H1 (cell line): ENCODE measurements at places on chromosomes 2 and 18. TPM values are rescaled to one million over a fixed set of nuclear protein-coding genes. Genes with fewer than 3 reads are reported as not detected.

Gene NFE2L2
- total RNA-seq: 32.3 and 33.2 TPM in 2 replicates

Gene TGFA
- total RNA-seq: 2.8 and 3.7 TPM in 2 replicates

DNA sequence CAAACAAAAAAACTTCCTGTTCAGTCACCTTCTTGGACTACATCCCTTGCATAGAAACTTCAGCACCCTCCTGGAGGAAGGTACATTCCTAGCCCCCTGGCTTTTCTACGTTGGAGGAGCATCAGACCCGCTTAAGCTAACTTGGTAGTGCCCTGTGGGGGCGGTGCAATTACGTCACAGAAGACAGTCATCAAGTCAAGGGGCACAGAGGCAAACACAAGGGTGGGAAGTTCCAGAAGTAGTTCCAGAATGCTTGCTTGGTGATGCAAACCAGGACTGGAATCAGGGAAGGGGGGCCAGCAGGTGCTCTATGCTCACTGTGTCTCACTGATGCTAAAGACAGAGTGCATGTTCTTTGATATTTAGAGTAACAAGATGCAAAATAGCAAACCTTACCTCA is 15.2 kb upstream of the AGFG1 start:
- H3K27me3 ChIP-seq: no peaks in the 10 kb centered on the region
- H3K27ac ChIP-seq: no peak overlapping the region
- H3K4me3 ChIP-seq: no peak overlapping the region

DNA sequence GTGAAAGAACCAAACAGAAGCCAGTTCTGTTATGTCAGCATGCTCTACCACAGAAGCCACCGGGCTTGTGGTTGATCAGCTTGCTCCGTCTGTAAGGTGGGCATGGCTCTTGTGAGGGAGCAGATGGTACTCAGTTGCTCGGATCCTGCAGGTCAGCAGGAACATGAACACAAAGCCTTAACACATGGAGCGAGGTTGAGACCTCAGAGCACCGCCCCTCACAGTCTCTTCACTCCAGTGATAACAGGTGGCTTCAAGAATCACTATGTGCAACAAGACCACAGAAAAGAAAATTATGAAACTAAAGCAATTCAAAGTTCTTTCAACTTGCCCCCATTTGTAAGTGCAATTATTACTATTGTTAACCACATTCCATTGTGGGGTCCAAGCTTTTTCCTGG is 72.1 kb downstream of the OSBPL6 start:
- H3K4me3 ChIP-seq: no peak overlapping the region
- DNase-seq: no peak
- H3K4me1 ChIP-seq: no peaks in the 10 kb centered on the region; the same call in 1 of the 2 replicates
- no peaks in the 10 kb centered on the region for H3K27me3 ChIP-seq

DNA sequence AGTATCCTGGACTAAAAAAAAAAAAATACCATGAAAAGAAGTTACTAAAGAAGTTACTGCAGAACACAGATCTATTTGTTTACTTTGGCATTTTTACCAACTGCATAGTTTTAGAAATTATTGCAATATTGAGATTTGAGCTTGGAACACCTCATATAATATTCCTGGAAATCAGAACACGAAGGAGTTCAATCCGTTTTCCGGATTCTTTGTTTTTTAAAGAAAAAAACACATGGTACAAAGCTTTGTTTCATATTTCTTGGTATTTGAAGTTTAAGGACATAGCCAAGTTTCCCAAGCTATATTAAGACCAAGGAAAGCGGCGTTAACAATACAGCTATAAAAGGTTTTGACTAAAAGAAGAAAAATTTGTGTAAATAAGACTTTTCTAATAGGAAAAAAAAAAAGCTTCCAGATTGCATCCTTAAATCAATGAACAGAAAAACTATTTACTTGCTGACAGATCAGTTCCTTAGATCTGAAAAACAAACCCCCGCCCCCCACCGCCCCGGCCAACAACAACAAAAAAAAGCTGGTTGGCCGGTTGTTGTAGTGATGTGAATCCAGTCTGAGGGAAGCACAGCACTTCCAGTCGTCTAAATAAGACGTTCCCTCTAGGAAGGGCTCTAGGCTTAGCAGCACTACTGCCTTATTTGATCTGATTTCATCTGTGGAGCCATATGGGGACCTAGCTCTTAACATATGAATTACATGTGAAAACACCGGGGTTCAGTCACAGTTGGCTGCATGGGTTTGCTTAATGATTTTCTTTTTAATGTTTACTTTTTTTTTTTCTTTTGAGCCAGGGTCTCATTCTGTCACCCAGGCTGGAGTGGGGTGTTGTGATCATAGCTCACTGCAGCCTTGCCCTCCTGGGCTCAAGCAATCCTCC is 2.5 kb upstream of the RHOB start:
- no peak for DNase-seq
- no peaks in the 10 kb centered on the region for H3K36me3 ChIP-seq
- peaks cover 10% of the 10 kb centered on the region for H3K4me1 ChIP-seq
- H3K27me3 ChIP-seq: peaks cover 27% of the 10 kb centered on the region

Gene TSHZ1
- 0.25 and 0.32 TPM in 2 replicates for total RNA-seq

DNA sequence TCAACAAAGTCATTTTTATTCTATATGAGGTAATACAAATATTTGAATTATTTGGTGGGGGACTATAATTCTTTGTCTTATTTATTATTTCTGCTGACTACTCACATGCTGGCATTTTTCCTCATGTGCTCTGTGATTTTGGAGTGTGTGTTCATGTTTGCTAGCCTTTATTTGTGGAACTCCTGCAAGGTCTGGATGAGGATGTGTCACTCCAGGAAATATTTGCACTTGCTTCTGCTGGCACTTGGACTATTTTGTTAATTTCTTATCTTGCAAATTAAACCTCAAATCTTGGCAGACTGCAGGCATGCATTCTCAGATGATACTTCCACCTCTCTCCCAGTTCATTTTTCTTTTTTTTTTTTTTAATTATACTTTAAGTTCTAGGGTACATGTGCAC is 34.1 kb downstream of the POLI start:
- no peaks in the 10 kb centered on the region for H3K4me1 ChIP-seq
- no peak overlapping the region for H3K27ac ChIP-seq
- no peaks in the 10 kb centered on the region for H3K36me3 ChIP-seq
- H3K4me3 ChIP-seq: no peak overlapping the region
- DNase-seq: no peak

Gene SKA1
- 18.9 and 22.9 TPM in 2 replicates for total RNA-seq

- no peaks in the 10 kb centered on the region for H3K27me3 ChIP-seq
- H3K4me1 ChIP-seq: no peaks in the 10 kb centered on the region; the same call in 1 of the 2 replicates
- H3K4me3 ChIP-seq: no peak overlapping the region
- no peak for DNase-seq
- H3K36me3 ChIP-seq: no peaks in the 10 kb centered on the region
Observed at GRCh38 chr2:211514049-211514448, 957.6 kb downstream of the CPS1 start.

GRCh38 chr18:62128157-62128556 is 58.7 kb downstream of the PIGN start:
- no peaks in the 10 kb centered on the region for H3K4me1 ChIP-seq
- DNase-seq: no peak
- no peak overlapping the region for H3K27ac ChIP-seq
- no peak overlapping the region for H3K4me3 ChIP-seq
- no peaks in the 10 kb centered on the region for H3K36me3 ChIP-seq

DNA sequence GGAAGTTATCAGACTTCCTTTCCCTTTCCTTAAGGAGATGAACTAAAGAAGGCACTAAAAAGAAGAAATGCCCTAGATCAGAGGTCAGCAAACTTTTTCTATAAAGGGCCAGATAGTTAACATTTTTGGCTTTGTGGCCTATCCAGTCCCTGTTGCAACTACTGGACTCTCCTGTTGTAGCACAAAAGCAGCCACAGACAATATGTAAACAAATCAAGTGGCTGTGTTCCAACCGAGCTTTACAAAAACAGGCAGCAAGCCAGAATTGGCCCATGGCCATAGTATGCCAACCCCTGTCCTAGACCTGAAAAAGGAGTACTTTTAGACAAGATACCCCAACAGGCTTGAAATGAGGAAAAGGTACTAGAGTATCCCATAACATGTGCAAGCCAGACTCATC is 10.9 kb downstream of the NHEJ1 start:
- H3K4me1 ChIP-seq: no peaks in the 10 kb centered on the region
- no peak overlapping the region for H3K27ac ChIP-seq
- no peaks in the 10 kb centered on the region for H3K27me3 ChIP-seq
- DNase-seq: no peak

DNA sequence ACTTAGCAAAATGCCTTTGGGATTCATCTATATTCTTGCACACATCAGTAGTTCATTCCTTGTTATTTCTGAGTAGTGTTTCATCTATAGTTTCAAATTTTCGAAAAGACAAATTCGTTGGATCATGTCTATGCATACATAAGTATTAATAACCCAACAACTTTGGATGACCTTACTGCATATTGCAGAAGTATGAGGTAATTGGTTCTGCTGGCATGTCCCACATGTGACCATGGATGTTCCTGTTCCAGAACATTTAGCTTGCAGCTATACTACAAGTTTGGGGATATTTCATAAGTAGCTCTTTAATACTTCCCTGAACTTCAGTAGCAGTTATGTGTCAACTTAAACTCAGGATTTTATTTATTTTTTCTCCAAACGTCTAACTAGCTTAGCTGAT is 44.9 kb downstream of the APLF start:
- DNase-seq: no peak
- H3K36me3 ChIP-seq: no peaks in the 10 kb centered on the region
- no peak overlapping the region for H3K27ac ChIP-seq
- no peaks in the 10 kb centered on the region for H3K4me1 ChIP-seq
- H3K27me3 ChIP-seq: no peaks in the 10 kb centered on the region

- no peaks in the 10 kb centered on the region for H3K36me3 ChIP-seq
- H3K4me3 ChIP-seq: no peak overlapping the region
Observed at GRCh38 chr18:22432657-22433137, 15.0 kb upstream of the CTAGE1 start.

DNA sequence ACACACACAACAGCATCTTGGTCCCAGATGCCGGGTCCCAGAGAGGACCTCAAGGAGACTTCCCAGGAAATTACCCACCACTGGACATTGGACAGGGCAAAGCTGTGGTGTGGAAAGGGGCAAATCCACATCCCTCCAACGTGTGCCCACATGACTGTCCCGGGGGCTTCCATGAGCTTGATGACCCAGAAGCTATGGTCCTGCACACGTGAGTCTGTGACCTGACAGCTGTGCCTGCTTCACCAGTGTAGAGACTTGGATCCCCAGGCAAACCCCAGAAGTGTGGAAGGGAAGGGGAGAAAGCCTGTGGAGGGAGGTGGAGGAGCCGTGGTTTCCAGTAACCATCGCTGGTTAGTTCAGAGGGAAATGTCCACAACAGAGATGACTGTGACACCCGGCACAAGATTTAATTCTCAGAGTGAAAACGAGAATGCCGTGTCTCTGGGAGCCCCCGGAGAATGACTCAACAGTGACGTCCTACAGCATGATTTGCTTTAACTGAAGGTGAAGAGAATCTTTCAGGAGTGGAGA is 19.1 kb upstream of the GPR55 start:
- no peak for DNase-seq
- H3K4me1 ChIP-seq: no peaks in the 10 kb centered on the region
- H3K27ac ChIP-seq: no peak overlapping the region
- H3K27me3 ChIP-seq: no peaks in the 10 kb centered on the region

GRCh38 chr2:101197215-101197745 is 46.1 kb upstream of the TBC1D8 start:
- no peak for DNase-seq
- H3K4me3 ChIP-seq: no peak overlapping the region
- no peaks in the 10 kb centered on the region for H3K27me3 ChIP-seq
- no peaks in the 10 kb centered on the region for H3K36me3 ChIP-seq
- no peaks in the 10 kb centered on the region for H3K4me1 ChIP-seq

Gene POTEI
- total RNA-seq: 0.19 and 0.20 TPM in 2 replicates

Gene TLX2
- total RNA-seq: 0.15 and 0.17 TPM in 2 replicates

- DNase-seq: no peak
- H3K36me3 ChIP-seq: no peaks in the 10 kb centered on the region
- H3K4me3 ChIP-seq: no peak overlapping the region
- no peaks in the 10 kb centered on the region for H3K4me1 ChIP-seq
Observed at GRCh38 chr2:165295643-165296042, 56.4 kb downstream of the SCN2A start.

DNA sequence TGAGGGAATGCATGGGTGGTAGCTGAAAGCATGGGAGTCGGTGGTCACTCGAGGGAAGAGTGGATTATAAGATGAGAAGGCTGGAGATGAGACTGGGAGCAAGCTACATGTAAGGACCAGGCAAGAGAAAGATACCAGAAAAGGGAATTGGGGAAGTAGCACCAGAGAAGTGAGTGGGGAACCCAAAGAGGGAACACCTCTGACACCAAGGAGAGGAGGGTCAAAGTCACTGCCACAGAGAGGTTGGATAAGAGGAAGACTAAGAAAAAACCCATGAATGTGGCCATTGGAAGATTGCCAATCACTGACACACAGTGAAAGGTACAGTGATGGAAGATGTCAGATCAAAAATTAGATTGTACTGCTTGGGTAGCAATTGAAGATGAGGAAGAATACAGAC is 473.9 kb downstream of the BCL11A start:
- no peaks in the 10 kb centered on the region for H3K4me1 ChIP-seq
- H3K27me3 ChIP-seq: no peaks in the 10 kb centered on the region
- no peaks in the 10 kb centered on the region for H3K36me3 ChIP-seq

Gene SCG2
- 0.77 and 1.0 TPM in 2 replicates for total RNA-seq

Gene CDKL4
- total RNA-seq: 0.29 TPM in 1 of 2 replicates, not detected in the other

Gene MYO7B
- not detected in 2 replicates for total RNA-seq

DNA sequence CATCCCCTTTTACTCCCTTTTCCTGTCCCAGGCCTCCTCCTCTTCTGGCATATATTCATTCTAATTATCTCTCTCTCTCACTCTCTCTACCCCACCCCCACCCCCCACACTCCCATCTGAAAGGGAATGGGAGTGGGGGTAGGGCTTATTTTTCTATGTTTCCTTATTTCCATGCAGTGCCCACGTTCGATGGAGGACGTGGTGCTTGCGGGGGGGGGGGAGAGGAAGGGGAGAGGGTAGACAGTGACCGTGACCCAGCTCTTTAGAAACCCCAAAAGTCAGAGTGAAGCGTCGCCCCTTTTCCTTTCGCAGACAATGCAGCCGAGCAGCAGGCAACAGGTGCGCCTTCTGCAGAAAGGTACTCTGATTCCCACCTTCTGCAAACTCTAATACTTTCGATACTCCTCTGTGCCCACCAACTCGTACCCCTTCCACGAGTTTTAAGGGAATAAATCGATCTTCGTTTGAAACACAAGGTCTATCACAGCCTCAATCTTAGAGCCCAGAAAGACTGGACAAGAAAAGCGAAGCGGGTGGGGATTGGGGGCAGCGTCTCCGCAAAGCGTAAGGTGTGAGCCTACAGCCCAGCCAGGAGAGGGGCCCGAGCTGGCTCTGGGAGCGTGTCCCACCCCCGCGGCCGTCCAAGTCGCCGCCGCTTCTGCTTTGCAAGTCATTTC is 891 bp upstream of the NR4A2 start:
- H3K4me1 ChIP-seq: no peaks in the 10 kb centered on the region
- peak overlapping the region; percentile 72 for H3K4me3 ChIP-seq
- H3K27me3 ChIP-seq: peaks cover 53% of the 10 kb centered on the region
- H3K27ac ChIP-seq: no peak overlapping the region
- no peaks in the 10 kb centered on the region for H3K36me3 ChIP-seq

Gene REG3A
- total RNA-seq: not detected in 2 replicates

DNA sequence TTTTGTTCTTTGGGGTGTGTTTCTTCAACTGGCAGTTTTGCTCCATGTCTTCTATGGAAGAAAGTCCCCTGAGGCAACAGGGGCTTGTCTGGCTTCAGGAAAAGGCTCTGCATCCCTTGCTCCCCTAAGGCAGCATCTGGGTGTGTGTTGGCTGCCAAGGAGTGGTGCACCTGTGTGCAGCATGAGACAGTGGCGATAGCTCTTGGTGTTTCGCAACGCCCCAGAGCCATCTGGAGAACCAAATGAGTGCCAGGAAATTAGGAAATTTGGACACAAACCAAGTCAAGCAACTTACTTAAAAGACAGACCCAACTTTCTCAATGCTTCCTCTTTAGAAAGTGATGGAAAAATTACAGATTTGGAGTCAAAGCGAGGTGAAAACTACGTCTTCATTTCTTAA is 1044.4 kb upstream of the CNTNAP5 start:
- no peak overlapping the region for H3K4me3 ChIP-seq
- no peaks in the 10 kb centered on the region for H3K4me1 ChIP-seq
- no peak overlapping the region for H3K27ac ChIP-seq
- H3K36me3 ChIP-seq: no peaks in the 10 kb centered on the region
- no peaks in the 10 kb centered on the region for H3K27me3 ChIP-seq
